ENCODE measurements at places on chromosomes 1 and 21. TPM values are rescaled to one million over a fixed set of nuclear protein-coding genes. Genes with fewer than 3 reads are reported as not detected.

Gene S100A12
- 1.0 TPM for polyA plus RNA-seq

Gene KCNJ15
- 0.31 TPM for polyA plus RNA-seq

Gene RNF207
- 2.0 TPM for polyA plus RNA-seq

Gene ELAPOR1
- polyA plus RNA-seq: 0.93 TPM

Gene PRAMEF12
- not detected for polyA plus RNA-seq

Gene OR2M7
- polyA plus RNA-seq: not detected

Gene EPHA2
- 6.1 TPM for polyA plus RNA-seq

Gene CCT3
- 230 TPM for polyA plus RNA-seq

Gene KIF14
- polyA plus RNA-seq: 0.06 TPM

Gene CAPN8
- polyA plus RNA-seq: 0.10 TPM

Gene DPT
- polyA plus RNA-seq: 4.7 TPM

Gene ERICH3
- 0.23 TPM for polyA plus RNA-seq

Gene DTL
- 0.96 TPM for polyA plus RNA-seq

Gene CDK18
- 13.3 TPM for polyA plus RNA-seq

Gene PTCH2
- 14.0 TPM for polyA plus RNA-seq

Gene SYPL2
- 5.1 TPM for polyA plus RNA-seq

Gene LENEP
- polyA plus RNA-seq: not detected

Gene L1TD1
- polyA plus RNA-seq: 0.52 TPM

Gene HCRTR1
- not detected for polyA plus RNA-seq

Gene PAX7
- not detected for polyA plus RNA-seq

Gene PLPPR4
- polyA plus RNA-seq: 0.05 TPM

Gene CD244
- 0.75 TPM for polyA plus RNA-seq

Gene C8B
- not detected for polyA plus RNA-seq

Gene B3GALT5
- polyA plus RNA-seq: 0.12 TPM

Gene LAD1
- polyA plus RNA-seq: 0.13 TPM

Gene TAS1R1
- 0.74 TPM for polyA plus RNA-seq

Gene ADGRB2
- 0.30 TPM for polyA plus RNA-seq

Gene PRDX6
- polyA plus RNA-seq: 278 TPM

Gene AMY1A
- not detected for polyA plus RNA-seq

Gene TNNI3K
- 1.5 TPM for polyA plus RNA-seq

Gene KRTAP12-2
- polyA plus RNA-seq: not detected

Gene PPIAL4G
- not detected for polyA plus RNA-seq

Gene OR2AK2
- not detected for polyA plus RNA-seq

Gene DMRTA2
- not detected for polyA plus RNA-seq

Gene CYB5RL
- polyA plus RNA-seq: 7.5 TPM

Gene LRRC71
- polyA plus RNA-seq: 0.07 TPM

Gene MCOLN2
- polyA plus RNA-seq: 0.21 TPM

Gene UBL4B
- not detected for polyA plus RNA-seq

Gene KIAA1614
- polyA plus RNA-seq: 10.5 TPM

Gene NCDN
- 5.9 TPM for polyA plus RNA-seq

Gene CYP4Z1
- 0.27 TPM for polyA plus RNA-seq

Gene PINK1
- polyA plus RNA-seq: 64.6 TPM

Measured in ovary (tissue), 10 donors.